ENCODE measurements at places on chromosomes 2 and 18.

- DNase-seq, result no peak
Observed at GRCh38 chr2:180962727-180963314, 17.6 kb upstream of the UBE2E3 start.

GRCh38 chr2:222928335-222928734 lies 67.5 kb downstream of the ACSL3 start:
- no peak for DNase-seq

- DNase-seq, result no peak
Observed at GRCh38 chr2:234816491-234816890, 135.3 kb upstream of the SH3BP4 start.

DNA sequence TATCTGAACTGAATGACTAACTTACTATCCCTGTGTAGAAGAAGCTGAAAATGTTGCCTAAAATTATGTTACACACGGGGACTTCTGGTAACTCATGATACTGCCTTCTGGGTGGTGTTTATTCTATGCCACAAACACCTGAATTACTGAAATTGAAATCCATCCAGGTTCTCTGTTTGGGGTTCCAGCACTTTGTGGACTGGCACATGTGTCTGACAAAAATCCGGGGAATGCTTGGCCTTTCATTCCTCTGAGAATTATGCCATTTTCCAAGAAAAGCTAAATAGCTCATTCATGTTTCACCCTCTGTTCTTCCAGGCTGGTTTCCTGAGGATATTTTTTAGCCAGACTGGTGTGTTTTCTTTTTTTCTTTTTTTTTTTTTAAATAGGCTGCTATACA lies 59.5 kb upstream of the POU3F3 start:
- DNase-seq, result no peak

- DNase-seq, result no peak
Observed at GRCh38 chr2:3007135-3007534, 370.5 kb downstream of the EIPR1 start.

DNA sequence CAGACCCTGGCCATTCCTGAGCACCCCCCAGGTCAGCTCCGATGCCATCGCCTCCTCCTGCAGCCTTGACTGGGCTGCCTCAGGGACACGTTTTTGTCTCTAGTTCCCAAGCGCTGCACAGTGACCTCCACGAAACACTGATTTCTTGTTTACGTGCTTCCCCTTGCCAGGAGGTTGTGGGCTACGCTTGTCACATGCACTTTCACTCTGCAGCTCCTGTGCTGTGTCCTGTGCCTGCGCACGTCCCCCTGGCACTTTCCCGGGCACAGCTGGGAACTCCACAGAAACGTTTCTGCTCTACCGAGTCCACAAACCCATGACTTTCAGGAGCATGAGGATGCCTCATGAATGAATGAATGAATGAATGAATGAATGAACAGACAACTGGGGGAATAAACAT lies 160.6 kb downstream of the LAMA1 start:
- no peak for DNase-seq

All from esophagus squamous epithelium (tissue), 5 donors.